ENCODE measurements at places on chromosomes 6 and 20.
A peak's percentile ranks its signal among the peaks of the same experiment; 100 is the strongest.

GRCh38 chr6:1179571-1180459, 132.1 kb upstream of the FOXQ1 start:
- no peak for DNase-seq

DNA sequence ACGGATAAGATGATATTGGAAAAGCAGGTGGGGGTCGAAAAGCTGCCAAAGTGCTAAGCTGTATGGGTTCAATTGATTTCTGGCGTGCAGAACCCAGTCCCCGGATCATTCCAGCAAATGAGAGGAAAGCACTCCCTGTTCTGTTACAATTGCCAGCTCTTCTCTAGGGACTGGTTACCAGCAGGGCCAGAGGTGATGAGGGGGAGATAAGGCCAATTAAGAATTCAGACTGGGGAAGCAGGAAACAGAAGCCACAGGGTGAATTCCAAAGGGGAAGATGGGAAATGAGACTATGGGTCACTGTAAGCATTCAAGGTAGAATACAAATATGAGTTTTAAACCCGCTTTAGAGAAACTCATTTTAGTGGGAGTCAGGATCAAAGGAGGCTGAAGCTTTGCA, 349.4 kb upstream of the MAP3K7 start:
- DNase-seq: no peak

DNA sequence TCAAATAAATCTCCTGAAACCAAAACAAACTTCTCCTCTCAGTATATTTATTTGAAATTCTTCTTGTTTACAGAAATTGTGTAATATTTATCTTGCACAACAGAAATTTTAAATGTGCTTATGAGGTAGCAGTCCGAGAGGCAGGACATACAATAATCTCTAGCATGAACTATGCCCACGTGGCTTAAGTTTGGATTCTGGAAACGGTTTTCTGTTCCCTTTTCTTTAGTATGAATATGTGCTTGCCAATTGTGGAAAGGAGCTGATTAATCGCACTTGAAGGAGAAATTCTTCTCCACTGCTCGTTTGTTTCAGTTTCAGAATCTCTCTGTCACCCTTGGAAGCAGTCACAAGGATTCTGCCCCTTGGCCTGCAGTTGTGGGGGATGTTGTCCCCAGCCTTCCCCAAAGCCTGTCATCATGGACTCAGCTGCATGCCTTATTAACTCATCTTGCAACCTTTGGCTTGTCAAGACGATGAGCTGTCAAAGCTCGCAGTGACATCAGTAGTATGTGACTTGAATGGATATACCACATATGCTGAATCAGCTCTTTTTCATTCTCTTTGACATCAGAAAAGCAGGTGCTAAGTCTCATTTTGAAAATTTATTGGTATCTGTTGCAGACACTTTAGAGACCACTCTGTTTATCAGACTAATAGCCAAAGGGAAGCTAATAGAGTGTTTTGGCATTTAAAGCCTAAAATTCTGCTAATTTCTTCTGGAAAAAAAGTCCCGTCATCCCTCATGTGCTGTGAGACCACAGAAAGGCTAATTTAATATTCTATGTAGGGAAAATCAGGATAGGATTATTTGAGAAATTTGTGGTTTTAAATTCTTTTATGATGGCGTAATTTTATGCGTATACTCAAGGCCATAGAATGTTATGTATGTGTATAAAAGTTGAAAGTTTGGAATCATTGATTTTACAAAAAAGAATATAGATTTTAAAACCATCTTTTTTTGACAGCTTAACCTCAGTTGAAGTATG, 186.8 kb downstream of the ARID1B start:
- peak; percentile 59 for DNase-seq

DNA sequence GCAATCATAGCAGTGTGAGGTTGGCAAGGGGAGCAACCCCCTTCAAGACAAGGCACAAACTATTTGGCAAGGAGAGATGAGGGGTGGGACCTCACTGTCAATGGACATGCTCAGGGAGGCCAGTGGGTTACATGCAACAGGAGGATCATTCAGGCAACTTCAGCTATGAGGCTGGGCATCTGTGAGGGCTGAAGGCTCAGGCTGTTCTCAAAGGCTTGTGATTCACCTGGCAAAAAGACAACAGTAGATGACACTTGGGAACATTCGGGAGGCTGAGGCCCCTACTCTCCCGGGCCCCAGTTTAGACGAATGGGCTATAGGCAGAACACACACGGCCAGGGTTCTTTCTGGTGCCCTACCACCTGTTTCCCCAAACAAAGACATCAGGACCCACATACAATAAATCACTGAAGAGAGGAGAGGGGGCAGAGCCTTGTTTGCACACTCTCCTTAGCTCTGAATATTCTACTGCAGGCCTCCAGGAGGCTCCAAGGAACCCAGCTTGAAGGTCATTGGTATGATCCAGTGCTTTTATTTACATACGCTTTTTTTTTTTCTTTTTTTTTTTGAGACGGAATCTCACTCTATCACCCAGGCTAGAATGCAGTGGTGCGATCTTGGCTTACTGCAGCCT, 7.9 kb downstream of the TUBB start:
- no peak for DNase-seq

- peak; percentile 34 for DNase-seq
Measured at GRCh38 chr20:63955281-63955826, 862 bp downstream of the UCKL1 start.

DNA sequence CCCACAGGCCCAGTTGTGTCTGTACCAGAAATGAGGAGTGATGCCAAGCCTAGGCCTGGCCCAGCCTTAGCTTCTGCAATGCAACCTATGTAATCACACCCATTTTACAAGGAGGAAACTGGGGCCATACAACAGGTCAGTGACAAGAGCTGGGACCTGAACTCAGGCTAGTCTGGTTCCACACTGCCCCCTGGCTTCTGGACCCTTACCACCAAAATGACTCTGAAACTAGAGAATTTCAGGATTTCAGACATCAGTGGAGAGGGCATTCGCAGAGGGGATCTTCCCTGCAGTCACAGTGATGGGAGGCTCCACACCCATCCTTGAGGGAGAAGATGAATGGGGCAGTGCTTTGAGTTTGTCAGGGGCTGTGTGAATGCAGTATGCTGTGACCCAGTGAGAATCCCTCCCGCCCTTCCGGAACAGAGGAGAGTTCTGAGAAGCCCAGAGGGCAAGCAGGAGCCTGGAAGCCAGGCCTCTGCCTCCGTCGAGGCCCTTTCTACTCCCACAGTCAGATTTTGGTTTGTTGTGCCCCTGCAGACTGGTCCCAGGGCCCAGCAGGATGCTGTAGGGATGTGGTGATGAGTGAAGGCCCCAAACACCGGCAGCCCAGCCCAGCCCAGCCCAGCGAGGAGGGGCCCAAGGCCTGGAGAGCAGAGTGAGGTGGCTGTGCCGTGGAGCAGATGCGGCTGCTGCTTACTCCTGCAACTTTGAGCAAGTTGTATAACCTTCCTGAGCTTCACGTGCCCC, 48.1 kb upstream of the MYL9 start:
- DNase-seq: no peak

GRCh38 chr6:44527181-44527580, 139.7 kb downstream of the CDC5L start:
- DNase-seq: peak; percentile 28

GRCh38 chr6:122268394-122268793, 131.1 kb upstream of the HSF2 start:
- no peak for DNase-seq

DNA sequence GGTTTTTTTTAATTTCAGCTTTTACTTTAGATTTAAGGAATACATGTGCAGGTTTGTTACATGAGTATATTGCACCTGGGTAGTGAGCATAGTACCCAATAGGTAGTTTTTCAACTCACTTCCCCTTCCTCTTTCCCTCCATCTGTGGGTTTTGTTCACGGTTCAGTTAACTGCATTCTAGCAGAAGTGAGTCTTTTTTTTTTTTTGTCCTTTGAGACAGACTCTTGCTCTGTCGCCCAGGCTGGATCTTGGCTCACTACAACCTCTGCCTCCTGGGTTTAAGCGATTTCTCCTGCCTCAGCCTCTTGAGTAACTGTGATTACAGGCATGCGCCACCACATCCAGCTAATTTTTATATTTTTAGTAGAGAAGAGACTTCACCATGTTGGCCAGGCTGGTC, 8.7 kb downstream of the UBR2 start:
- DNase-seq: no peak

DNA sequence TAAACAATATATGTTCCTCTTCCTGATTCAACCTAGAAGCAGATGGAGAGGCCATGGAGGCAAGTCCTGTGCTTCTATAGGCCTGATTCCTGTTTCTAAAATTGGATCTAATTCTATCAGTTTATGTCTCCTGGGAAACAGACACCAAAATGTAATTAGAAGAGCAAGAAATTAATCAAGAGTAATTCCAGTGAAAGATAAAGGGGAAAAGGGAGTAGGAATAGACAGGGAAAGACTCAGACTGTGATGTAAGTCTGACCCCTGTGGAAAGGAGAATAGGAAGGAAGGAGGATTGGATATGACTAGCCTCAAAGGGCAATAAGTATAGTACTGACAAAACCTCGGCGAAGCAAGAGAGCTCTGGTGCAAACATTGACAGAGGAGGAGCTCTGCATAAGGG, 33.9 kb upstream of the FBXO30 start:
- no peak for DNase-seq

- DNase-seq: no peak
Measured at GRCh38 chr6:25052181-25052580, 116.4 kb upstream of the RIPOR2 start.
